ENCODE measurements at places on chromosomes 16 and 17.
A peak's percentile ranks its signal among the peaks of the same experiment; 100 is the strongest.

DNA sequence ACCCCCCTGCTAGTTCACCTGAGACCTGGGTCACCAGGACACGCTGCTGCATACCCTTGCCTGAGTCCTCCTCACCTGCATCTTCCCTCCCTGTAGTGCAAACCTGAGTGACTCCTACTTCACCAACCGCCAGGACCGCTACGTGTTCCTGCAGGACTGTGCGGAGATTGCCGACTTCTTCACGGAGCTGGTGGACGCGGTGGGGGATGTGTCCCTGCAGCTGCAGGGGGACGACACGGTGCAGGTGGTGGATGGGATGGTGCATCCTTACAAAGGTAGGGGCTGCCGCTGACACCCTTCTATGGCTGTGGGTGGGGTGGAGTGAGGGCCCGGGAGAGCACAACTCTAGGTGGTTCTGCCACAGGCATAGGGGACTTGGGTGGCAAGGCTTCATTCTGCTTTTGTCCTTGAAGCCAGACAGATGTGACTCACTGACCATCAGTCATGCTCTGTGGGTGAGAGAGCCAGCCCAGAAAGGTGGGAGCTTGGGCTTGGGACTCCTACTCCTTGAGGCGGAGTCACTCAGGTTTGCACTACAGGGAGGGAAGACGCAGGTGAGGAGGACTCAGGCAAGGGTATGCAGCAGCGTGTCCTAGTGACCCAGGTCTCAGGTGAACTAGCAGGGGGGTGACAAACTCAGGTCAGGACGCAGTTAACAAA is 22.3 kb downstream of the PGS1 start:
- no peak for DNase-seq

GRCh38 chr16:20114356-20114755 is 40.7 kb upstream of the GPR139 start:
- DNase-seq = no peak

DNA sequence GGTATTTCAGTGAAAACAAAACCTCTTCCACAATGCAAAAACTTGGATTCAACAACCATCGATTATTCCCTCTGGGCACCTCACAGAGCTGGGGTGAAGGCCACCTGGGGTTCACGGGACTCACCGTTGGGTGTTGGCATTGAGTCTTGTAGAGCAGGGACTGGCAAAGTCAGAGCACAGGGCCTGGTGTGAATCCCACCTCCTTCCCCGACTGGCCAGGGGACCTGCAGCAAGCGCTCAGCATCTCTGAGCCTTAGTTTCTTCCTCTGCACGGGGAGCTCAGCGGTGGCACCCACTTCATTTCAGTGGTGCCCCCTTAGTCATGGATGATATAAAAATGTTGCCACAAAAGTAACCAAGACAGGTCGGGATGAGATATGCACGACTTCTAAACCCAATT is 100.4 kb downstream of the METRNL start:
- DNase-seq = no peak

- peak; percentile 40 for DNase-seq
These were observed 981 bp upstream of the UNC13D start for GRCh38 chr17:75845058-75845711.

DNA sequence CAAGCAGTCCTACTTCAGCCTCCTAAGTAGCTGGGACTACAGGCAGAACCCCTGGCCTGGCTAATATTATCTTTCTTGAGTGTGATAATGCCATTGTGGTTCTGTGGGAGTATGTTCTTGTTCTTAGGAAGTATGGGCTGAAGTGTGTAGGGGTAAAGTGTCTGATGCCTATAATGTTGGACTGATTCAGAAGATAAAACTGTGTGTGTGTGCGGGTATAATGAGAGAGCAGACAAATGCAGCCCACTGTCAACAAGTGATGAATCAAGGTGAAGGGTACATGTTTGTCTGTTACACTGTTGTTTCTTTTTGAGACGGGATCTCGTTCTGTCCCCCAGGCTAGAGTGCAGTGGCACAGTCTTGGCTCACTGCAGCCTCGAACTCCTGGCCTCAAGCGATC is 127.5 kb downstream of the CLEC16A start:
- DNase-seq = no peak

GRCh38 chr16:67598527-67598926 is 36.2 kb downstream of the CTCF start:
- no peak for DNase-seq

- DNase-seq = no peak
These were observed 18.8 kb downstream of the PCTP start for GRCh38 chr17:55769625-55770000.

GRCh38 chr16:73202161-73202729 is 154.3 kb upstream of the ZFHX3 start:
- no peak for DNase-seq
